Activated T-cell treated with anti-CD3 and anti-CD28 coated beads for 1 hour (primary cell): ENCODE measurements at places on chromosomes 12 and 14.

DNA sequence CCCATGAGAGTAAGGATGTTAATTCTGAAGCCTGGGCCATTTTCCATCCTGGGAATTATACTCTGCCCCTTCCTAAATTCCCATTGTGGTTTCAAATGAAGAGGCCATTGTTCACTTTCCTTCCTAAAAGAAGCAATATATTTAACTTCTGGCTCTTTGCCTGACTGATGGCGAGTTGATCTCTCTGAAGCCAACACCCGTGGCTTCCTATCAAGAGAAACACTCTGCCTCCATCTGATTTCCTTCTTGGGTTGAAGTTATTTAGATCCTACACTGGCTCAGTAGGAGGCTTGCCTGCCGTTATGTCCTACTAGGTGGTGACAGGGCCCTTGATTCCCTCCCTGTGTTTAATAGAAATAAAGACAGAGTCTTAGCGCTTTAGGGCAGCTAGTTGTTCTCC is 97.4 kb downstream of the PRKCH start:
- DNase-seq: no peak

- DNase-seq: no peak
Measured at GRCh38 chr14:64069634-64070359, 217.0 kb downstream of the SYNE2 start.

GRCh38 chr14:78785265-78785664 is 615.1 kb downstream of the NRXN3 start:
- no peak for DNase-seq

GRCh38 chr12:47122602-47123001 is 42.8 kb upstream of the AMIGO2 start:
- DNase-seq: no peak

GRCh38 chr14:99722741-99723140 is 38.6 kb downstream of the CYP46A1 start:
- no peak for DNase-seq

DNA sequence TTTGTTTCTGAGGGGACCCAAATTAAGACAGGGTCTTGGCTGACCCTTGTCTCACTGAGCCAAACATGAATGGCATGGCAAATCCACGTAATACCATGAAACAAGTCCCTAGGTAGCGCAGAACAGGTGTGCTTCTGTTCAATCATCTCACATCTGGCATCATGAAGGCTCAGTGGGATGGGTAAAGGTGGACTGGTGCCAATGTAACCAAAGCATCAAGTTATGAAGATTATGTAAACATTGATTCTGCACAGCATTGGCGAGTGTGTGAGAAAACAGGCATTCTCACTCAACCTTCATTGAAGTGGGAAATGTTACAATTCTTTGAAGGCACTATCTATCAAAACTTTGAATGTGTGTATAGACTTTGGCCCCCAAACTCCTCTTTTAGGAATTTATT is 41.9 kb downstream of the PTGER2 start:
- no peak for DNase-seq

- no peak for DNase-seq
Measured at GRCh38 chr12:24049728-24050127, 100.3 kb upstream of the SOX5 start.

- no peak for DNase-seq
Measured at GRCh38 chr12:112196196-112196875, 71.0 kb downstream of the TRAFD1 start.

DNA sequence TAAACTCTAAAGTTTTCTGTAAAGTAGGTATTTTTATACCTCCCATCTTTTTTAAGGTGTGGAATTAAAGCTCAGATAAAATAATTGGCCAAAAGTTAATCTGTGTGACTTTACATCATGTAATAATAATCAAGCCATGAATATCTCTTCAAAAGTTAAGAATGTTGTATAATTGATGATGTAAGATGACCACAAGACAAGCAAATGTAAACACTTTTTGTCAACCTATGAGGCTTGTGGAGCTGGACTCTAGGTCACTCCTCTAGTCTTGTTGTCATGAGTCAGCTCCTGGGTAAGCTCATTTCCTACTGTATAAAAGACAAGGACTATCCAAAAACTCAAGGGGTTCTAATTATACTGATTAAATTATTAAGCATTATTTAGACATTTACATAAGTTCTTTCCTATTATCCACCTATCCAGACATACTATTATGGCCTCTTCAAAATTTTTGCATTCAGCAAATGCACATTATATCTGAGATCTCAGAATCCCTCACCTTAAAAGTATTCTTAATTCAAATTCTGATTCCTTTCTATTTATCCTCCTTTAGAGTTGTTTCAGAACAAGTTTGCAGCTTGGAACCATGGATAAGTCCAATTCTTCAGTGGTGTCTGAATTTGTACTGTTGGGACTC is at the start of gene OR4K5:
Gene OR4K5 (plus strand): TSS at position 587 of the 637 bp plus-strand sequence. CDS start 0 bp downstream, at position 587.
- DNase-seq: no peak

DNA sequence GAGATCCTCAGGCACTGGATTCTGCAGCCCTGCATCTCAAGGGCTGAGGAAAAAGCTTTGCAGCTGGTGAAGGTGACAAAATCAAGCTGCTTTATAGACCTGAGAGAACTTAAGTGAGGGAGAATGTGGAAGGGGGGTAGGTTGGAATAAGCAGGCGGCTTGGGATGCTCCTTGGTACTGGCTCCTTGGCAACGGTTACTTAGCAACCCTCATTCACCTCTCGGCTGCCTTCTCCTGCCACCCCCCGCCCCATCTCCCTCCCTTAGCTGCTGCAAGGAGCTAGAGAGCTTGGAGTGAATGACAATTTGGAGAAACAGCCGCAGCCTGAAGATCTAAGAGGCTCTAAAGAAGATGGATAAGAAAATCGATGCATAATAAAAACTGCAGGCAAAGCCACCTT is 44.1 kb upstream of the CISTR start:
- DNase-seq: no peak

DNA sequence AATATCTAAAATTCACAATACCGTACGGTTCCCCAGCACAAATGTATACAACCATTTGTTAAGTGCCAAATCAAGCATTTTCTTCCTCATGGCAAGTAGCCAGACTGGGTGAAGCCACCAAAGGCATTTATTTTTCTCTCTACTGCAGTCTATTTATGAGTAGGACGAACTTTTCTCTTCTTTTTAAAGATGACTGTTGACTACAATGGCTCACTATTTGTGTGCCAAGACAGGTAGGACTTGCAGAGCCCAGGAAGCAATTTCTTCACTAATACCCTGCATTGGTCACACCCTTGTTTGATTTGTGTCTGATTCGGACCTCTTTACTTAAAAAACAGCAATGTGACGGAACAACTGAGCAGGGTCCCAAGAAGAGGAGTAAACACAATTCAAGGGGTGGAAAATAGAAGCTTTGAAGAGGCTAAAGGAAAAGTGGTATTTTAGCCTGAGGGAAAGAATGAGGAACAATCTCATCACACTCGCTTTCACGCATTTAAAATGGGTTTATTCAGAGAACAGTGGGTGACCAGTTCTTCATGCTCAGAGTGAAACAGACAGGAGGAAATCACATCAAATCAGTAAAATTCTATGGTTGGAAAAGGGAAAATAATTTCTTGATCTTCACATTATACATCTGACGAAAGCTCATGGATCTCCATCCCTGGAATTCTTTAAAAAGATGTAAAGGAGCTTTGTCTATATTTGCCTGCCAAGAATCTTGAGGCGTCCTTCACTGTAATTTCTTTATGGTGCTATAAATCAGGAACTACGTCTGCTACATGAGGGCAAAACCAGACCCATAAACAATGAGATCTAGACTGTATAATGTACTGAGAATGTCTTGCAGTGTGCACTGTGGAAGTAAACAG is 183.8 kb downstream of the PPM1H start:
- DNase-seq: no peak

DNA sequence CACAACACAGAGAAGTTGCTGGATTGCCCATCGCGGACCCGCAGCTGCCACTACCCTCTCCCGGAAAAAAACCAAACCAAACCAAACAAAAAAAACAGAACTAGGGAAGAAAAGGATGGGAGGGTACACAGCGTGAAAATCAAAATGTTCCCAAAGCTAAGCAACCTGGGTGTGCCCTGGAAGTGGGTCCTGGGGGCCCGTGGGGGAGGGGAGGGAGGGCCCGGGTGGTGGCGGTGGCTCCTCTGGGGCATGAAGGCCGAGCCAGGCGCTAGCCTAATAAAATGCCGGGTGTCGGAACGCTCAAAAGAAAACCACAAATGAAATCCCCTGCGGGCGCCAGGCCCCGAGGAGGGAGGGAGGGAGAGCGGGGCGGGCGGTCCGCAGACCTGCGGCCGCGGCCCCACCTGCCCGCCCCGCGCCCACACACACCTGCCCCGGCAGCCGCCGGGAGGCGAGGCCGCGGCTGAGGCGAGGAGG is 787 bp downstream of the HECTD4 start:
- DNase-seq: peak; percentile 6

GRCh38 chr12:114003286-114003685 is 37.2 kb upstream of the RBM19 start:
- no peak for DNase-seq
